ENCODE measurements at places on chromosomes 3 and 15.

GRCh38 chr3:36635731-36636130 is 128.6 kb downstream of the DCLK3 start:
- no peak for DNase-seq

- DNase-seq, result peak; percentile 72
Measured at GRCh38 chr3:147705651-147706051, 296.5 kb downstream of the ZIC1 start.

GRCh38 chr3:152156880-152157279 is 111.8 kb upstream of the MBNL1 start:
- no peak for DNase-seq

- no peak for DNase-seq
Measured at GRCh38 chr3:119357190-119357589, 63.0 kb downstream of the ARHGAP31 start.

- no peak for DNase-seq
Measured at GRCh38 chr3:12957339-12957738, 115.9 kb downstream of the IQSEC1 start.

DNA sequence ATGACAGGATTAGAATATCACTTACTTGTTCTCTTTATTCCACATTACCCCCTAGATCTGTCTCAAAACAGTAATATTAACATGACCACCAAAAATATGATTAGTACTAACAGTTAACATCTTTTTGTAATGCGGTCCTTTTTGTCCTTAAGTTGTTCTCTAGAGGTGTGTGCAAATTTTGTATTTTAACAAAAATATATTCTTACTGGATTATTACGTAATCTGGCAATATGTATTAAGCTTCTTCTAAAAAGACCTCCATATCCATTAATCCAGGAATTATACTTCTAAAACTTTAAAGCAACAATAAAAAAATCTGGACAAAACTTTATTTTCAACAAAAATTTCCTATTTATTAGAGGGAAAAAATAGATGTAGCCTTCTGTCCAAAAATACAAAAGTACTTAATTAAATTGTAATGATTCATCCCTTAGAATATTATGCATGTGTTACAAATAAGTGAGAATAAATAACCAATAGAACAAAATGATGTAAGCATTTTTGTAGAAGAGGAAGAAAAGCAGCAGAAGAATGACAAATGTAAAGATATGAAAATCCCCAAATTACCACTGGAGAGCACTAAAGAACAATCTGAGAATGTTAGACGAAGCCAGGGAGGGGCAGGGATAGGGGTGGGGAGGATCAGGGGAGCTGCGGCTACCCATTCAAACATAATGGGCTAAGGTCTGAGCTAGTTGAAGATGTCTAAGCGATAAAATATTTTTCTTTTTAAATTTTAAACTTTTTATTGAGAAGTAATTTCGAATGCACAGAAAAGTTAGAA is 945.6 kb downstream of the MCTP2 start:
- no peak for DNase-seq

GRCh38 chr3:147403511-147403910 is 2.8 kb downstream of the ZIC4 start:
- peak; percentile 17 for DNase-seq

GRCh38 chr3:101144105-101144504 is 150.9 kb upstream of the ABI3BP start:
- DNase-seq, result no peak

DNA sequence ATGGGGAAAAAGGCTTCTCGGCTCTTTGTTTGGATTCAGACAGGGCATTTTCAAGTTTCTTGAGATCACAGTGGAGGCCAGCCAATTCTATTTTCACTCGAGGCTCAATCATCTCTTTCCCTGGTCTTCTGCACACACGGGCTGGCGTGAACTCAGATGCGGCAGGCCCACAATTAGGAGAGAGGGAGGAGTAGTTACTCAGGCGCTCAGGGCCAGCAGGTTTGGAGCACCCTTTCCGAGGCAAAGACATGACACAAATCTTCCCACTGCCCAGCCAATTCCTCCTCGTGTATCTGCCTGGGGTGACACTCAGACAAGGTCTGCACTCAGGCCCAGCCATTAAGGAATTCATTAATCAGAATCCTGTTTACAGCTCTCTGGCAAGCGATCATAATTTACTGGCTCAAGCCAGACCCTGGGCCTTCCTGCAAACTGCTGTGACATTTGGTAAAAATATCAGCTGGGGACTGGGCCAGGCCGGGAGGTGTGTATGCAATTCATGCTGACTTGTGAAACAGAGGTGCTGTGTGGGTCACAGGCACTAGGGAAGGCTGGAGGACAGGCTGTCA is 68.1 kb upstream of the TLE3 start:
- DNase-seq, result no peak

DNA sequence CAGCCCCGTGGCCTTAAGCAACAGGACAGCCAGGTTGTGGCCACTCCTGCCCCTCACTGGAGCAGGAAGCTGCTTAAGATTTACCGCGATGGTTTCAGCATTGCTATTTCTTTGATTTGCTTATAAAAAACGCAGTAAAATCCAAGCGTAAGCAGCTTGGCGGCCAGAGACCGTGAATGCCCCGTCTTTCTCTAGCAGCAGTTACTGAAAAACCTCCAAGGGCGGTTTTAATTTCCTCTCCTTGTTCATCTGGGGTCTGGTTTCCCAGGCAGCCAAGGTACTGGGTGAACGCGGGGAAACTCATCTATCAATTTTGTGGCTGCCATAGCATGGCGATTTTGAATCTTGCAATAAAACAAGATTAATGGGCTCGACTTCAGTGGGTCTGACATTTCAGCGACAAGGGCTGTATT is 130.3 kb downstream of the MINAR1 start:
- DNase-seq, result no peak

All from retina (tissue), 1 donor.